Hippocampal formation (tissue), 2 donors: ENCODE measurements at places on chromosomes 16 and 17.
A peak's percentile ranks its signal among the peaks of the same experiment; 100 is the strongest.

GRCh38 chr17:68580236-68580770 is 20.9 kb downstream of the FAM20A start:
- DNase-seq = no peak

GRCh38 chr17:56099649-56100048 is 53.6 kb upstream of the ANKFN1 start:
- no peak for DNase-seq

DNA sequence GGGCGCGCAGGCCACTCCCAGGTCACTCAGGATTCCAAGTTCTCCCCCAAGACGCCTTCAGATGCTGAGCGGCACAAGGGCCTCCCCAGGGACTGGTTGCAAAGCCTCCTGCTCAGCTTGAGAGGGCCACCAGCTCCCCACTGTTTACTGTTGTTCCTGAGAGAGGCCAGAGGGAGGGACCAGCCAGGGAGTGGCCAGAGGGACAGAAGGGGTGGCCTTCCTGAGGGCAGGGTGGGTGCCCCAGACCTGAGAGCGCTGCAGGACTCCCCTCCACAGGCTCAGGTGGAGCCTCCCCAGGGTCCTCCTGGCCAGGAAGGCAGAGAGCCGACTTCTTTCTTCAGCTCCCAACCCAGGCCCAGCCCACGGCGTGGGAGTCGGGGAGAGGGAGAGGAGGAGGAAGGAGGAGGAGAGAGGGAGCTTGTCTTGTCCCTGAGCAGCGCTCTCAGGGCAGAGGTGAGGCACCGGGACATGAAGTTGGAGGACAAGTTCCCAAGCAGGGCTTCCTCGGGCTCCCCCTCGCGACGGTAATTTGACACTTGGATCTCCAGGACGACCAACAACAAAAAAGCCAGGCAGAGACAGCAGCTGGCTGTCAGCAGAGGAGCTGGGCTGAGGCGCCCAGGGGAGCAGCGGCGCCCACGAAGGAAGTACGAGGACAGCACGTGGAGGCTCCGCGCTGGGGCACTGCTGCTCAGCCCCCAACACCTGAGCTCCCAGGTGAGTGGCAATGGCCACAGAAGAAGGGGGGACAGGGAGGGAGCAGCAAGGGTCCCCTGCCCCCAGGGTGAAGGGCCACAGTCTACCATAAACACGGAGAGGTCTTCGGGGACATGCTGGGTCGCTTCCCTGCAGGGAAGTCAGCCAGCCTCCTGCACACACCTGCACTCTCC is 497 bp downstream of the SMIM5 start:
- DNase-seq = peak; percentile 78

GRCh38 chr17:3641717-3642486 is 5.3 kb downstream of the CTNS start:
- no peak for DNase-seq
